Cardiac fibroblast (primary cell): ENCODE measurements at places on chromosomes 3 and 15.

- no peak for DNase-seq
Observed at GRCh38 chr3:42501321-42501680, 1.1 kb upstream of the VIPR1 start.

DNA sequence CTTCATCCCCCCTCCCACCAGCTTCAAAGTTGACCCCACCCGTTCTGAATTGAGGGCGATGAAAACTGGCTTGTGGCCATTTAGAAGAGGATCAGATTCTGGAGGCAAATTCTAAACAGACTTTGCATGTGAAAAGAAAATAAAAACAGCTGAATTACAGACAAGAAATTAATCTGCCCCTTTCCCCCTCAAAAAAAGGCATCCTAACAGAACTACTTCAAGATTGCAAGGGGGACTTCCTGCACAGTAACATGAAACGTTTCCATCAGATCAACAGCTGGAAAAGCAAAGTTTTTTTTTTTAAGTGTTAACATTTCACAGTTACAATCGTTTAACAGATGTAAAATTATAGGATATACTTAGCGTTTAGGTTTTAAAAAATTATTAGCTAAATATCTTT lies 229.3 kb downstream of the RORA start:
- DNase-seq = no peak

- peak; percentile 57 for DNase-seq
Observed at GRCh38 chr3:148999806-149000205, 8.5 kb downstream of the GYG1 start.

GRCh38 chr15:40845036-40845435 lies 1.2 kb downstream of the SPINT1 start:
- no peak for DNase-seq

- no peak for DNase-seq
Observed at GRCh38 chr3:152193673-152194267, 75.0 kb upstream of the MBNL1 start.

DNA sequence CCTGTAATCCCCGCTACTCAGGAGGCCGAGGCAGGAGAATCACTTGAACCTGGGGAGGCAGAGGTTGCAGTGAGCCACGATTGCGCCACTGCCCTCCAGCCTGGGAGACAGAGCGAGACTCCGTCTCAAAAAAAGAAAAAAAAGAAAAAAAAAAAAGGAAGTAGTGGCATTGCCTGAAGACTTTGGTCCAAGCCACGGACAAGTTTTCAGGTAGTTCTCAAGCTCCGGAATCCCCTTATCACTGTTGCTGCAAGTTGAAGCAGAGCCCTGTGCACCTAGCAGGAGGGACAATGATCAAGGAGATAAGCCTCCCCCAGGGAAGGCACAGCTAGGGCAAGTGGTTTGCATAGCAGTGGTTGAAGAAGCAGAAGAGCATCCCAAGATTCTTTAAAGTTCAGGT lies 97.6 kb downstream of the MEX3B start:
- no peak for DNase-seq

DNA sequence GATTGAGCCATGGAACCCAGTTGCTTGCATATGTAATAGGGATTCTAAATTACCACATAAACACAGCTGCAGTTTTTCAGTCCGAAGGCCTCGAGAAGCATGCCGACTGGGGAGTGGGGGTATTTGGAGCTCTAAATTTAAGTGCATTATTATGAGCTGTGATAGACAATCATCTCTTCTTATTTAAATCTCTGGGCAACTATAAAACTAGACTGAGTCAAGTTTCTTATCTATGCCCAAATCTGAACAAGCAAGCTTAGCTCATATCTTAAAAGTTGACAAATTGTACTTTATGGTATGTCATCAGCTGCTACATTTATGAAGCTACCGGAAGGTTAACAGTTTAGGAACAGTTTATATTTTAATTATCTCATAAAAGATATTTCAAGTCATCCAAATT lies 19.5 kb upstream of the THRB start:
- no peak for DNase-seq

DNA sequence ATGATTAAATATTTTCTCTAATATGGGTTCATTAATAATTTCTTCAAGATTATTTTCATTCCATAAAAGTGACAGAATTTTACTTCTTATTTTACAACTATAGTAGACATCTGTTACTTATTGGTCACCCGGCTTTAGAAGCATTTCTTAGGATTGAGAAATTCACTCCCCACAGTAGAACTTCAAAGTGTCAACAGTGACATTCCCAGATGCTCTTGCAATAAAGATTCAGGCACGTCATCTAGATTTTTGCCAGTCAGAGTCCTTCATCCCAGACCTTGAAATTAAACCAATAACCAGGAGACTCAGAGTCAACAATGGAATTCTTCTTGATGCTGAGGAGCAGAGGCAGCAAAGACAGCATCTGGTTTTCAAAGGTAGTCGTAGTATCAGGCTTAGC lies 190.8 kb downstream of the VGLL3 start:
- no peak for DNase-seq

- DNase-seq = peak; percentile 5
Observed at GRCh38 chr15:94306700-94307650, 75.6 kb downstream of the MCTP2 start.

- no peak for DNase-seq
Observed at GRCh38 chr3:170631755-170632488, 46.0 kb upstream of the SLC7A14 start.

- DNase-seq = no peak
Observed at GRCh38 chr15:81839387-81839786, 206.4 kb downstream of the MEX3B start.

DNA sequence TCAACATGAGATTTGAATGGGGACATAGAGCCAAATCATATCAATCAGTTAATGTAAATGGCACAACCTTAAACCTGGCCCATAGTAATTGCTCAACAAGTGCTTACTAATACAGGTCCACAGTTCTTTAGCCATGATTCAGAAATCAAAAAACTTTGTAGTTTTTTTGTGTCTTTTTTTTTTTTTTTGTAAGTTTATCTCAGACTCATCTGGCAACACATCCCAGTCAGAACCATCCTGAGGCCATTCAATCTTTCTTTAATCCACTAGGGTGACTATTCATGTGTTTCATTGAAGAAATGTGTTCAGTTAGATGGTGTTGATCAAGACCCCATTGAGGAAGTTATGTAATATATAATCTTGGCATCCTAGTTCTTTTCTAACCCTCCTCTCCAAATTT lies 65.4 kb downstream of the ABI3BP start:
- DNase-seq = peak; percentile 70

- DNase-seq = no peak
Observed at GRCh38 chr15:95446854-95447253, 883.6 kb upstream of the NR2F2 start.

- no peak for DNase-seq
Observed at GRCh38 chr3:181533811-181534210, 177.9 kb upstream of the SOX2 start.

DNA sequence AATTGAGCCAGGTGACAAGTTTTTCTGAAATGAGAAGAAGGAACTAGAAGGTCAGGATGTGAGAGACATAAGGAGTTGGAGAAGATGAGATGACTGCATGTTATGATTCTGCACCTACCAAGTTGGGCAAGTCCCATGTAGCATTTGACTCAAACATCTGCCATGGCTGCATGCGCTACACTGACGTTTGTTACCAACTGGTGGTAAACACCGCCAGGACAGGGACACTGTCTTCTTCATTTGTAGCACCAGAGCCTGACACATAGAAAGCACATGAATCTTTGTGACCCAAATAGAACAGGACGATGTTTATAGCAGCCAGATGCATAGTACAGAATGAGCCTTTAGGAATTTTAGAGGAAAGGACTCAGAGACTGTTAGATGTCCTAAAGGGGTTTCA lies 236.7 kb downstream of the MYRIP start:
- no peak for DNase-seq

DNA sequence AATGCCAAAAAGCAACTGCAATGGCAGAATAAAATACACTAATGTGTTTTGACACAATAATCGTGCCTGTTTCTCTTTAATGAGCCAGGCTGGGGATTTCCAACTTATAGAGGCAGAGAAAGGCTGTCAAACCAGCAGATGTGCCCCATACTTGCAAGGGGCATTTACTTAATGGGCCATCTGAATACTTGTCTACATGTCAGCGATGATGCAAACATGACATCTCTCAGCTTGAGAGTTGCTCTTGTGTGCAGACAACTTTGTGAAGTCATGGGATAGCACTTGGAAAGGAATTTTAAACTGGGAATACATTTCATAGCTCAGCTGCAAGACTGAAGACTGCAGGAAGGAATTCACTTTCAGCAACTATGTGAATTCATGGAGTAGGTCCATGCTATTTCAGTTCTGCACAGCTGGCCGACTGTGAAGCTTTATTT lies 127.4 kb upstream of the ADAMTS9 start:
- peak; percentile 57 for DNase-seq

DNA sequence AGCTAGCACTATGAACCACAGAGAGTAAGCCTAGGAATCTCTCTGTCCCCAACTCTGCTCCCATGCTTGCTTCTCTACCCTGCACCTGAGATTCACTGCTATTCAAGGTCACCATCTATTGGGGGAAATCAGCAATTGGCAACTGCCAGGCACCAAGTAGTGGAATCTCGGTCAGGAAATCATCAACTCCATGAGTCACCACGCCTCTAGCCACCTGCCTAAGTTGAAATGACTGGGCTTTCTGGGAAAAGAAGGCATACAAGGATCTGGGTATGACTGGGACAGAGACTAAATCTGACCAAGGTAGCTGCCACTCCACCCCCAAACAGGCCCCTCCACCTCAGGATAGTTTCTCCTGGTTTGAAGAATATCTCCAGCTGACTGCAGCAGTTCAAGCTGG lies 464.1 kb upstream of the CBLB start:
- no peak for DNase-seq

DNA sequence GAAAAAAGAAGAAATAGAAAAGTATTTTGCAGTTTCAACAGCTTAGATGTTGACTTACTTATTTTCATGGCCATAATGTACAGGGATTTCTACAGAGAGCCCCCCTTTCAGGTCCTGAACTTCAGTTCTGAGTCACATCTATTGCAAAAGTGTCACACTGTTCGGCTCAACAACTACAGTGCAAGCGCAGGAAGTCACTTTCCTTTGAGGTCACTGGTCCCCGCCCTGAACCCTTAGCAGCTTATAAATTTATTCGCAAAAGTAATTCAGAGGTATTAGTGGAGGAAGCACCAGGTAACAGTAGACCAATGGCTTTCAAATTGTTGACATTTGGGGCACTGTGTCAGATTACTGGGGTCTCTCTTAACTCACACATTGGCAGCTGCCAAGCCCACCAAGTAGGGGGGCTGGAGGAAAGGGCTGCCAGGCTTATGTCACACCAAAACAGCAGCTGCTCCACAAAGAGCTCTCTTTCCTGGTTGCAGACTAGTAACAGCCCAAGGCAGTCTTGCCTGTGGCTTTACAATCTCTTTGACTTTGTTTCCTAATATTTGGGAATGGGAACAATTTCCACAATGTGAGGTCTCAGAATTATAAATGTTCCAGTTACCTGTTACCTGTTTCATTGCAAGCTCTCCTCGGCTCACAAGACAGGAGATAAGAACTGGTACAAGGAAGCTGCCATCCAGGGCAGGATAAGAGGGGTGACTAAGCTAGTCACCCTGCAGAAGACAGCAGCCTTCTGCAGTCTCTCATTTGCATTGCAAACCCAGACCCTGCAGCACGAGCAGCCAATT lies 130.2 kb upstream of the STRIT1 start:
- DNase-seq = no peak
